ENCODE measurements at places on chromosomes 13 and 19.

DNA sequence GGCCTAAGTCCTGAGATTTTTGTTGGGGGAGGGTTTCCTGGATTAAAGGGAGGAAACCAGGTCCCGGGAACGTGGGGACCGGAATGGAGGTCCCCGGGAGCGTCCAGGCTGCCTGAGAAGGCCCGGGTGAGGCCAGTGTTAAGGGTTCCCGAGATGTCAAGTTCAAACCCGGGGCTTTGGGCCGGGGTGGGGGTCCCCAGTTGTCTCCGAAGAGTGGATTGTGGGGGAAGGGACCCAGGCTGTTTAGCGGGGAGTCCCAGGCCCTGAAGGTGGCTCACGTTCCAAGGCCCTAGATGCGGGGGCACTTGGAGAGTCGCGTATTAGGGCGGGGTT, 262 bp downstream of the COX7A1 start:
- no peak for DNase-seq

DNA sequence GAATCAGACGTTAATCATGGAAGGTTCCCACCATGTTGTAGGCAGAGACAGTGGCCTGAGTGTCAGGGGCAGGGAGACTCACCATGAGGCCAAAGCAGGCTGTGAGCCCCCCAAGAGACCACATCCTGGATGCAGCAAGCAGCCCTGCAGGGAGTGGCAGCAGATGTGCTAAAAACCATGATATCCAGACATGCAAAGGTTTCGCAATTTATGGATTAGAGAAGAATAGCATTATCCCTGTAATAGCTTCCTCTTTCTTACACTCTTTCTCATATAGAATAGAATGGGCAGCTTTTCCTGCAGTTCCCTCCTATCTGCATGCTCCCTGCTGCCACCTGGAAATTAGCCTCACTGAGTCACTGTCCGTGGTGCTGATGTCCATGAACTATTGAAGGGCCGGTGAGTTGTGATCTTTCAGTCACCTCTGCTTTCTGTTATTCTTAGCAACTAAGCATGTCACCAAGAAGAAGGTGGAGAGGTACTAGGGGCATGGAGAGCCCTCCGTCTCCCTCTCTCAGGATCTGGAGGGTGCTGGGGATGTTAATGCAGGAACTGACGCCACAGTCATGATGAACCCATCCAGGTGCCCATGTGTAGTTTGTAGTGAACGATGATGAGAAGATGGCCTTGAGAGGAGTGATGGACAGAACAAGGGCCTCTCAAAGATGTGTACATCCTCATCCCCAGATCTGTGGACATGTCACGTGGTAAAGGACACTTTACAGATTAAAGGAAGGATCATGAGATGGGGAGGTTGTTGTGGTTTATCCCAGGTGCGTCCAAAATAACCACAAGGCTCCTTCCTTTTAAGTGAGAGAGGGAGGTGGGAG, 9.9 kb downstream of the CEACAM4 start:
- DNase-seq = no peak

DNA sequence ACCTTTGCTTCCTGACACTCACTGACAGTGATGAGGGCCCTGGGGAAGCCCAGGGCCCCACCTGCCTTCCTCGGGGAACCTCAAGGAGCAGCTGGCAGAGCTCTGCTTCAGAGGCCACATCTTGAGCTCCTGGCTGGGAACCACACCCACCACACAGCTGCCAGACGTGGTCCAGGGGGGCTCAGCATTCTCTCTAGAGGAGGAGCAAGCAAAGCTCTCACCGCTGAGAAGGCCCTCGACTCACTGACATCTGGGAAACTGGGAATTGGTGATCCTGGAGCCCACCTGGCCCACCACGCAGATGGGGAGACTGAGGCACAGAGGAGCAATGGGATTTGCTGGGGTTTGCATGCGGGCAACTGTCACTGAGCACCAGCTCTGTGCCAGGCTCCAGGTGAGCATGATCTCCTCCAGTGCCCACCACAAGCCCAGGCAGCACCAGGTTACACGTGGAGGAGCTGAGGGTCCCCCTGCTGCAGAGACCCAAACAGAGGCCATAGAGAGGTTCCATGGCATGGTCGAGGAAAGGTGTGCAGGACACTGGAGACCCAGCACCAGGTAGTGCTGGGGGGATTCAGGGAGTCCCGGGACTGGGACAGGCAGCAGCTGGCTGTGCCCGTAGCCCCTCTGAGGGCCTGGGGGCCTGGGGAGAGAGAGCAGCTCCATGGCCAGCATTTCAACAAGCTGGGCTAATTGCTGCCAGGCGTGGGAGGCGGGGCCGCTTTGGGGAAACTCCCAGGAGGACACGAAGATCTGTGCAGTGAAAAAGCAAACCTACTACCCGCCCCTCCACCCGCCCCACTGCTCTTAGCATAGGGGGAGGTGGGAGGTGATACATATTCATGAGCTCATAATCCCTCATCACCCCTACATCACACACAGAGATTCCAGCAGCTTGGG, 33.4 kb downstream of the PEPD start:
- DNase-seq = no peak

- DNase-seq = no peak
Measured at GRCh38 chr19:46372901-46373490, 26.1 kb downstream of the PPP5C start.

DNA sequence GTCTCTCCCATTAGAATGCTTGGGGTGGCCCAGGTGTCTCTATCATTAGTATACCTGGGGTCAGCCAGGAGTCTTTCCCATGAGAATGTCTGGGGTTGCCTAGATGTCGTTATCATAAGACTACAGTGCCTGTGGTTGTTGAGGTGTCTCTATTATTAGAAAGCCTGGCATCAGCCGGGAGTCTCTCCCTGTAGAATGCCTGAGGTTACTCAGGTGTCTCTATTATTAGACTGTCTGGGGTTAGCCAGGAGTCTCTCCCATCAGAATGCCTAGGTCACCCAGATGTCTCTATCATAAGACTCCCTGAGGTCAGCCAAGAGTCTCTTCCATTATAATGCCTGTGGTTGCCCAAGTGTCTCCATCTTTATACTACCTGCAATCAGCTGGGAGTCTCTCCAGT, 1541.1 kb downstream of the UQCRFS1 start:
- DNase-seq = no peak

DNA sequence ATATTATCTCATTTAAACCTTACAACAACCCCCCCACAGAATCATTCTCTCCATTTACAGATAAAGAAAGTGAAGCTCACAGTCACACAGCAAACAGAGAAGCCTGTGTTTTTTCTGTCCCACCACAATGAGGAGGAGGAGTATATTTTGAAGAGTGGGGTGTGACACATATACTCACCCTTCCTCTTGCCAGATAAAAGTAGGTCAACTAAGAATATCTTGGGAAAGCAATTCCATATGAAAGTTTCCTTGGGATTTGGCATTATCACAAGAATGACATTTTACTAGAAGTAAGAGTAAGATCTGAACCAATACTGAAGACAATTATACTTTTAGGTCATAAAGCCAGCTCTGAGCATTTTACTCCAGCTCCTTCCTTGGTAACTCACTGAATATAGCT, 287.5 kb upstream of the HTR2A start:
- no peak for DNase-seq

GRCh38 chr13:32136061-32136460, 104.5 kb downstream of the FRY start:
- DNase-seq = no peak

- DNase-seq = no peak
Measured at GRCh38 chr13:43744261-43745031, 42.3 kb downstream of the ENOX1 start.

DNA sequence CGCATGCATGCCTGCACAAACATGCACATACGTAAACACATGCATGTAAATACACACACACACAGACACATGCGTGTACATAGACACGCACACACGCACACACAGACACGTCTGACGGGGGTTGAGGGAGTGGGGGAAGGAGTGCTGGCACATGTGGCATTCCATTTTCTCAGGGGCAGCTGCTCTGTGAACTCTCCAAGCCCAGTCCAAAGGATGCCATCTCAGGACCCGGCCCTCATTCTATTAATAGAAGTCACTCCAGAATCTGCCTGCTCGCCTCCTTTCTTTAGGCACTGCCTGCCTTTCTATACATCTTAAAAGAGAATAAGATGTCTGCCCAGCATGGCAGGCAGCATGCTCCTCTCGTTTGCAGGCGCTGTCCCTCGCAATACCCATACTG, 5.3 kb downstream of the ARHGEF7 start:
- DNase-seq = no peak

GRCh38 chr13:34019870-34020269, 201.9 kb downstream of the RFC3 start:
- DNase-seq = no peak

GRCh38 chr13:74193391-74193790, 59.2 kb upstream of the KLF12 start:
- DNase-seq = no peak

DNA sequence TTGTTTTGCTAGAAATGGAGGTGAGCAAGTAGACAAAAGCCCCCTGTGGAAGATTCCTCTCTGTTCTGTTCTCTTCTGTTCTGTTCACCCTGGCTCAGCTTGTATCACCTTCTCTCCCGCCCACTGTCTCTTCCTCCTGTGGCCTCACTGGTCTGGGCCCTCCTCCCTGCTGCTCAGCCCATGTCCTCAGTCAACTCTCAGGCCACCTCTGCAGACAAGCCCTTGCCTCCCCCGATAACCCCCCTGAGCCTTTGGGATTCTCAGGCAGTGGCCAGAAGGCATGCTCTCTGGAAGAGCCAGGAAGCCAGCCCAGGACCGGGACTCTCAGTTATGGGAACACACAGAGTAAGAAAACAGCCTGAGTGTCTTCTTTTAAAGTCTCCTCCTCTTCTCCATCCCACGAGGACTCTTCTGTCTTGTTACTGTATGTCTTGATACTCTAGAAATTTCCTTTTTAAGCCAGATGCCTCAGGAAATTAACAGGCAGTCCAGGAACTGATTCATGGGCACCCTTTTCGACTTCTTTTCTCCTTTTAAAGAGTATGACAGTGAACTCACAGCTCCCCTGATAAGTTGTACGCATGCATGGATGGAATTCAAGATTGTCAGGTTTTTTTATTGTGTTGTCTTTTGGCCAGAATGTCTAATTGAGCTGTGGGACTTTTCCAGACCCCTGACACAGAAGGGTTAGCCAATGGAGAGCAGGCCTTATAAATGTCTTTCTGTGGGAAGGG, 33.7 kb downstream of the SHISA2 start:
- DNase-seq = no peak

- no peak for DNase-seq
Measured at GRCh38 chr13:75762076-75762937, 126.2 kb downstream of the LMO7 start.

GRCh38 chr13:106143392-106143791, 392.1 kb downstream of the EFNB2 start:
- DNase-seq = no peak

- no peak for DNase-seq
Measured at GRCh38 chr13:20501592-20501991, 24.1 kb downstream of the CRYL1 start.

GRCh38 chr13:87057807-87058520, 613.2 kb upstream of the SLITRK5 start:
- DNase-seq = no peak

- no peak for DNase-seq
Measured at GRCh38 chr13:49993111-49993510, 3.7 kb upstream of the TRIM13 start.

GRCh38 chr13:62721893-62722292, 1306.2 kb upstream of the PCDH20 start:
- no peak for DNase-seq

- DNase-seq = no peak
Measured at GRCh38 chr13:33033986-33034385, 17.8 kb downstream of the KL start.

DNA sequence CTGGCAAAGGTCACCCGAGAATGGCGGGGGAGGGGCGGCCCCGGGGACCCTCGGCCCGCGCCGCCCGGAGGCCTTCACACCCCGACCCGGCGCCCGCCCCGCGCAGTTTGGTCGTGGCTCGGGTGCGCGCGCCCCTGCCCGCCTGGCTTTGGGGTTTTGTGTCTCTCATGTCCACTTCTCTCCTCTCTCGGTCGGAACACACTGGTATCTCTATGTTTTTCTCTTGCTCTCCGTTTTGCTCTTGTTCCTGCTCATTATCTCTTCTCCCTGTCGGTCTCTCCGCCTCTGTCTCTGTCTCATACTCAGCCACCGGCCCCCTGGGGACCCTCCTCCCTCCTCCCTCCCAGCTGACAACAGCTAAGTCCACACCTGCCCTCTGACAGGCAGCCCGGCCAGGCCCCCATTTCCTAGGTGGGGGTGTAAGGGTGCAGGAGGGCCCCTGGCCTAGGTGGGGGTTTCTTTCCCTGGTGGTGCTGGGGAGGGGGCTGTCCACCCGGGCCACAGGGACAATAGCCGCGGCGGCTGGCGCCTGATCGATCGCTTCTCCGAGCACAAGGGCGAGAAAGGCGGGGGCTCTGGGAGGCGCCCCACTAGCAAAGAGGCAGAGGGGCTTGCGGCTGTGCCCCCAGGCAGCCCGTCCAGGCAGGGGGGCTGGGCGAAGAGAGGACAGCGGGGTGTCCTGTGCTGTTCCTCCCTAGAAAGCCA, 2.3 kb downstream of the ONECUT3 start:
- DNase-seq = no peak

GRCh38 chr13:27226991-27227390, 24.4 kb upstream of the RPL21 start:
- DNase-seq = no peak

GRCh38 chr13:101013245-101013644, 338.6 kb upstream of the TMTC4 start:
- DNase-seq = no peak

GRCh38 chr13:108056278-108056677, 159.1 kb downstream of the LIG4 start:
- DNase-seq = no peak

DNA sequence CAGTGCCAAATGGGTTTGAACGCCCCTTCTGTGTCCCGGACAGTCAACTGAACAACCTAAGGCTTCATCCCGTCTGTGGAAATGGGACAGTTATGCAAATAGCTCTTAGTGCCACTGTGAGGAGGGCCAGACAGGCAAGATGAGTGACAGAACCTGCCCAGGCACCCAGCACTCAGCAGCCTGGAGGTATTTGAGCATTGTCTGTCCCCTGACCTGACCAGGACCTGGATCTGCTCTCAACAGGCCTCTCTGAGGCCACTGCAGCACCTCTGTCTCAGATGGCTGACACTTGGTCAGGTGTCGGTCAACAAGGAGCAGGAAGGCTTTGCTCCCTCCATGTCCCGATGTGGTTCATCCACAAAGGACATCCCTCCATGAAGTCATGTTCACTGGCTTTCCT, 67.9 kb downstream of the CCDC70 start:
- no peak for DNase-seq

- no peak for DNase-seq
Measured at GRCh38 chr13:42109957-42110356, 61.5 kb downstream of the DGKH start.

All from activated T-helper 1 cell treated with anti-CD3 and anti-CD28 coated beads, Interleukin-2, amount 50 U/mL, for 16 hours (primary cell).